Activated T-helper 17 cell treated with anti-CD3 and anti-CD28 coated beads, Interleukin-2, amount 50 U/mL, for 72 hours (primary cell): ENCODE measurements at places on chromosomes 11 and 22. TPM values are rescaled to one million over a fixed set of nuclear protein-coding genes. Genes with fewer than 3 reads are reported as not detected.

The CTNND1 gene
- 4.6 TPM for total RNA-seq

The PGR gene
- not detected for total RNA-seq

The VSIG2 gene
- not detected for total RNA-seq

The PANX3 gene
- not detected for total RNA-seq

The LARGE1 gene
- 0.45 TPM for total RNA-seq

The OR6T1 gene
- total RNA-seq, result not detected

The OR8A1 gene
- total RNA-seq, result not detected

The FOLR2 gene
- total RNA-seq, result not detected

DNA sequence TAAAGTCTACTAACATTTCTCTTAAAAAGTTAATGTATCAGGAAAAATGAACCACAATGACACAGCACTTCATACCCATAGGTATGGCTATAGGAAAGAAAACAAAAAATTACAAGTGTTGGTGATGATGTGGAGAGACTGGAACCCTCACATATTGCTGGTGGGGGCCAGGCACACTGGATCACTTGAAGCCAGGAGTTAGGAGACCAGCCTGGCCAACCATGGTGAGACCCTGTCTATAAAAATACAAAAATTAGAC, 26.7 kb downstream of the TCF20 start:
- ATAC-seq, result peak; percentile 57

GRCh38 chr11:101127197-101127698, 2.4 kb downstream of the PGR start:
- ATAC-seq, result no peak

- ATAC-seq, result peak; percentile 17
Measured at GRCh38 chr11:125165111-125165842, 726 bp downstream of the PKNOX2 start.

DNA sequence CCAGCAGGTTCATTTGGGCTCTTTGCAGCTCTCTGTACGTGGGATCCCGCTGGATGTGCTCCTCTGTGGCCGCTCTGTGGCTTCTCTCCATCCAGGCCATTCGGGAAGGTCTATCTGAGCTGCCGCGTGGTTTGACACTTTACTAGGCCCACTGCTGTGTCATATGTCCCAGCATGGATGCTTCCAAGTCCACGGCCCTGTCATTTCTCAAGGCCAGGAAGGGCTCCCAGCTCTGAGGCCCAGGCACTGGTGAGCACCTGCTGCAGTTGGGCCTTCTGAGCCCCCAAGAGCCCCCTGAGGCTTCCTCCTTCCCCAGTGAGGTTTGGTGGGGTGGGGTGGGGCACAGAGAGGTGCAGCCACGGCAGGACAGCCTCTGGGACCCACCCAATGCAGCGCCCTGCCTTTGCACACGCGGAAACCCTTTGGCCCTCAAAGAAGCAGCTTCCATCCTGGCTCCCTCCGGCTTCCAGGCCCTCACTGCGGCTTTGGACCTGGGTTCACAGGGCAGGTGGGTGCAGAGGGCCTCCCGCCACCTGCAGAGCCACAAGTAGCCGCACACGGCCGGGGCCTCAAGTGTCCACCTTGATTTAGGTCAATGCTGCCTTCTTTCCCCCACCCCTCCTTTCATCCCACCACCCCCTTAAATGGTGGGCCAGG, 44.5 kb upstream of the FGF3 start:
- ATAC-seq, result no peak

DNA sequence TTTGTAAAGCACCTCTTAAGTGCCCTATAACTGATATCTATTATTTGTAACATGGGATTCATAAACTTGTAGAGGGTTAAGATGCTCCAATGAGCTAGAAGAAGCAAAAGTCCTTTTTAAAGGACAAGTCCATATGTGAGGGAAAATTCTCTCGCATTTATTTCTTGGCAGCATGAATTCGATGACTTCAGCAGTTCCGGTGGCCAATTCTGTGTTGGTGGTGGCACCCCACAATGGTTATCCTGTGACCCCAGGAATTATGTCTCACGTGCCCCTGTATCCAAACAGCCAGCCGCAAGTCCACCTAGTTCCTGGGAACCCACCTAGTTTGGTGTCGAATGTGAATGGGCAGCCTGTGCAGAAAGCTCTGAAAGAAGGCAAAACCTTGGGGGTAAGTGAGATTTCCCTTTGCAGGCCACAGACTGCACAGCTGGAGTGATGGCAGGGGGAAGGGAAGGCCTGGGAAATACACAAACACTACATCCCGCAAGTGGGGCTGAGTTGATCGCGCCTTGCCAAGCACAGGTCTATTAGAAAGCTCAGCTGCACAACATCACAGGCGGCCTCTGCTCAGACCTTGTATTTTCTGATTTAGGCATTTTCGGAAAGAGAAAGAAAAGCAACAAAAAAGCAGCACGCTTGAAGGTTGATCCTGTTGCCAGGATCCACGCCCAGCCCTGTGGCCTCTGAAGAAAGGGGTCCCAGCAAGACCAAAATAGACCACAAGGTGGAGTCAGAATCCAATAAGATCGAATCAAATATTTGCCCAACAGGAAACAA, 1.5 kb downstream of the MS4A8 start:
- no peak for ATAC-seq
